ENCODE measurements at places on chromosomes 6 and 20.

GRCh38 chr20:19820555-19821211, 62.6 kb downstream of the RIN2 start:
- no peak for DNase-seq

- no peak for DNase-seq
Observed at GRCh38 chr6:78770765-78771164, 96.6 kb upstream of the IRAK1BP1 start.

GRCh38 chr6:105193647-105194046, 13.8 kb upstream of the POPDC3 start:
- no peak for DNase-seq

DNA sequence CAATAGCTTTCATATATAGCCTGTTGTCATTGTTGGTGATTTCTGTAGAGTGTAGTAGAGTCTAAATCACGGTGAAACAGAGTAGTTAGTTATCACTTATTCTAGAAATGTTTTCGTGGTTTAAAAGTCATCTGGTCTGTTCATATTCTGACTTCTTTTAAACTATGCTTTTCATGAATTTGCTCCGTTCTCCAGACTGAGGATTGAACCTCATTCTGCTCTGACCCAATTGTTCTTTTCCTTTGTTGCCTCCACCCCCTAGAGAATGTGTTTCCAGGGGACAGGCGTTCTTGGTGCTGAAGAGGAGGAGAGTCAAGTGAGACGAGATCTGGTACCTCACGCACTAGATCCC, 748 bp upstream of the ZNF292 start:
- no peak for DNase-seq

DNA sequence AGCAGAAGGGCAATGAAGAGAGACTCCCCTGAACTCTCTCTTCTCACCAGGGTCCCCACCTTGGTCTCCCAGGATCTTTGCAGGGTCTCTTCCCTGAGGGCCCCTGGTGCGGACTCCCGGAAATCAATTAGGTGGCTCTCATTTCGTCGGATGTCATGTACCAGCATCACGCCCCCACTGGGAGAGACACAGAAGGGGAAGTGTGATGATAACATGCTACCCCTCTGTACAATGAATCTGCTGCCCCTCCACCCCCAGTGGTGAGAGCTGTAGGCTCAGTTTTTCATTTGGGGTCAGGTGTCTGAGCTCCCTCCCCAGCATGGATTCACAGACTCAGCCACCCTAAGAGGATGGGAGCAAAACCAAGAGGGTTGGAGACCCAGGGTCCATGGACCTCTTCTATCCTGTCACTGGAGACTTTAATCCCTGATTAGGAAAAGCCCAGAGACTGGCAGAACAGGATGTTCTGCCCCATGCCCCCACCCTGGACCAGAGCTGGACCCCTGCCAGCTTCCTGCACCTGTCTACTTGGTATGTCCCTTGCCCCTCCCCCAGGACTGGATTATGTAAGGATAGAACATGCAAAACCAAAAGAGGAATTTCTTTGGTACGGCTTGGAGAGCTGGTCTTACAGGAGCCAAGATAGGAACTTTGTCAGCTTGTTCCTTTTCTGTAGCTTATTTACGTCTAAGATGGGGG, 11.1 kb downstream of the GGT7 start:
- no peak for DNase-seq

GRCh38 chr20:37901240-37901639, 1.7 kb upstream of the VSTM2L start:
- DNase-seq = no peak

DNA sequence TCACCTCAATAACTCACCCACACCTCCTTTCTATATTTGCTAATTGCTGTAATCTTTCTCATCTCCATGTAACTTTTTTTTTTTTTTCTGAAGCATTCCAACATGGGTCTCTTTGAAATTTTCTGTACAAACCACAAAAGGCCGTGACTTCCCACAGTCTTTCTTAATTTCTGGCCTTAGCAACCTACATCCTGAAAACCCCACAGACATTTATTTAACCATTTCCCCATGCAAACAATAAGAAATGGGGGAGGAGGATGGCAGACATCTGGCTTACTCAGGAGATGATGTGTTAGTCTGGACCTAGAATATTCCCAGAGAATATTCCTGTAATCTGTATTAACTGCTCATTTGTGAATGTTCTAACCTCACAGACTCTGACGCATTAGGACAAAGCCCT, 57.6 kb downstream of the MEP1A start:
- no peak for DNase-seq

GRCh38 chr20:19404826-19405225, 192.4 kb downstream of the SLC24A3 start:
- no peak for DNase-seq

GRCh38 chr6:16774437-16774836, 13.2 kb upstream of the ATXN1 start:
- DNase-seq = no peak

DNA sequence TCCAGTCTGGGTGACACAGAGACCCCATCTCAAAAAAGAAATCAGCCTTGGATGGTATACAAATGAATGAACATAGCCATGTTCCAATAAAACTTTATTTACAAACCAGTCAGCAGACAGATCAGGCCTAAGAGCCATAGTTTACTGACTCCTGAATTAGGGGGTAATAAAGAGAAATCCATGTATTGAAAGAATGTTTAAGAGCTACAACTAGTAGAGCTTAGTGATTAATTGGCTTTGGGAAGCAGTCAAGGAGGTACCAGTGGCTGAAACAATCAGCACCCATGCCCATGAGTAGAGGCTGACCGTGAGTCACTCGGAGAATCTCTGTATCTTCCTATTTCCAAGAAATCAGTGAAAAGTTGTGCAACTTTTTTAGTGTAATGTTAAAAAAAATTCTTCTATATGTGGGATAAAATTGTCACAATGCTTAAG, 223.6 kb upstream of the RREB1 start:
- DNase-seq = no peak

DNA sequence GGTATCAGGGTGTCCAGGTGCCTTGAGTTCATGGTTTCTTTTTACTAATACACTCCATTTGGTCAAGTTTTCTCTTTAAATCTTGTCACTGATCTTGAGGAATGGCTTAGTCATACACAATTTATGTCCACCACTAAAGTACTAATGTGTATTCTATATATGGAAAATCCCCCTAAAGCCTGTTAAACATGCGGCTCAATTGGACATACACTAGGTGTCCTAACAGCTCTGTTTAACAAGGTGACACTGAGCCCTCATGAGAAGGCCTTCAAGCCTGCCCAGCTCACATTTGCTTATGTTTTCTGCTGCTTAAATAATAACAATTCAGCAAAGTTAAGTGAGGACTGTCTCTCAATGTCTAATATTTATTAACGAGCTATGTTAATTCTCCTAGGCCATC, 31.5 kb downstream of the PDE7B start:
- DNase-seq = no peak

- no peak for DNase-seq
Observed at GRCh38 chr20:39107741-39108140, 145.6 kb downstream of the DHX35 start.

DNA sequence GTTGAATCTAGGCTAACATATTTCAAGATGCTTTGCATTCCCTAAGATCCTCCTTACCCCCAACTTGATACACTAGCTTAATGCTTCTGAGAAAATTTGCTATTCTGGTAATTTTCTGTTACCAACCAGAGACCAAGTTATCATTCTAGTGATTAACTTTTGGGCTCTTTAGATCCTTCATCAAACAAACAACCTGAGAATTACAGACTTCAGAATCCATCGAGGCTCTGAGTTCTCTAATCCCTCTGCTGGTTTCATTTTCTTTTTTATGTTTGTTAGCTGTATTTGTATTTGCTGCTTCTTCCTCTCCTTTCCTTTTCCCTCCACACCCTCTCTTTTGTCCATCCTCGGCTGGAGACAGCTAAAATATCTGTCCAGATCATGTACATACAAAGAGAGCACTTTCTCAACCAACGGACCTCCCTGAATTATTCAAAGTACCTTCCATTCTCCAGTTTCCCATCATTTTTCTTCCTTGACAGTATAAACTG, 98.7 kb upstream of the RIPOR2 start:
- DNase-seq = no peak

- DNase-seq = no peak
Observed at GRCh38 chr20:45508068-45508886, 7.1 kb downstream of the SPINT3 start.

DNA sequence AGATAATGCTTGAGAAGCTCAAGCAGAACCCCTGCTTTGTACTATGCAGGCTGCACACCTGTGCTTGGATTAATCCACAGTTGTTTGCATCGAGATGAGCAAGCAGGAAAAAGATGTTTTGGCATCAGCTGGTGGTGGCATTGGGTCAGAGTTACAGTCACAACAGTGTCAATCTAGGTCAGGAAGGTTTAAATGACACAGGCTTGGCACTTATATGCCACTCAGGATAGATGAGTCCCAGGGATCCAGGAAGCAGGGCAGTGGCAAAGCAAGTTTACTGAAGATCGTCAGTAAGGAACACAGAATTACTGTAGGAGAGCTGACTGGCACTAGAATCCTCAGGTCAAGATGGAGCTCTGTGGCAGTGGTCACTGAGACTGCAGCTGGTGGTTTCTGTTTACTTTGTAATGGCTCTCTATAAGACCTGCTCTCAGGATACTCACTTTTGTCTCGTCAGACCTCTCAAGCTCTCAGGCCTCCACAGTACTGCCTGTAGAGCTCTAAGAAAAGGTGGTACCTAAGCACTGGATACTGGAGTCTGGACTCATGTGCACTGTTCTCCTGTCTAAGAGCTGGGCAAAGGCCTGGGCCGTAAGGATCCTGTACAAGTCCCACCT, 110.1 kb upstream of the HS3ST5 start:
- DNase-seq = no peak

DNA sequence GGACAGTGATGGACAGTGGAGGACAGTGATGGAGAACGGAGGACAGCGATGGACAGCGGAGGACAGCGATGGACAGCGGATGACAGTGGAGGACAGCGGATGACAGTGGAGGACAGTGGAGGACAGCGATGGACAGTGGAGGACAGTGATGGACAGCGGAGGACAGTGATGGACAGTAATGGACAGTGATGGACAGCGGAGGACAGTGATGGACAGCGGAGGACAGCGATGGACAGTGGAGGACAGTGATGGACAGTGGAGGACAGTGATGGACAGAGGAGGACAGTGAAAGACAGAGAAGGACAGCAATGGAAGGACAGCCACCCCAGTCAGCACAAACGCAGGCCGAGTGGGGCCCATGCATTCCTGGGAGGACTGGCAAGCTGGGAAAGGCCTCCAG, 3.4 kb upstream of the NKAIN4 start:
- DNase-seq = no peak

DNA sequence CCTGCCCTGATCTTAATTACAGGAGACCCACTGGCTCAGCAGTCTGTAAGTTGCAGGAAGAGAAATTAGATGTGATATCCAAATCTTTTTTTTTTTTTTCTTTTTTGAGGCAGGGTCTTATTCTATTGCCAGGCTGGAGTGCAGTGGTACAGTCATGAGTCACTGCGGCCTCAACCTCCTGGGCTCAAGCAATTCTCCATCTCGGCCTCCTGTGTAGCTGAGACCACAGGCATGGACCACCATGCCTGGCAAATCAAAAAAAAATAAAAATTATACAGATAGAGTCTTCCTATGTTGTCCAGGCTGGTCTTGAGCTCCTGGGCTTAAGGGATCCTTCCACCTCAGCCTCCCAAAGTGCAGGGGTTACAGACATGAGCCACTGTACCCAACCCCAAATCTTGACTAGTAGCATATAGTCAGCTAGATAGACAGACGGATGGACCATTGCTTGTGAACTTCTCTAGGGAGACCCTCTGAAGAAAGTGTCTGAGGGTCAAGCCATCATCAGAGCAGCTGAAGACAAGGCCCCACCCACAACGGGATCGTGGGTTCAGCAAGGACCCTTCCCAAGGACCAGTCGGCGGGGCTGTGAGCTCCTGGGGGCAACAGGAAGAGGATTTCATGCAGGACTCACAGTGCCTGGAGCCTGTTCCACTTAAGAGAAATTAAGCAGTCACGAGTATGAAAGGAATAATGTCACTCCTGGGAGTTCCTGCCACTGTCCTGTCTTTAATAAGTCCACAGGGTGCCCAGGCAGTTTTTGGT, 222.7 kb downstream of the ANKRD60 start:
- no peak for DNase-seq

GRCh38 chr20:61924211-61924857, 141.3 kb downstream of the TAF4 start:
- DNase-seq = no peak

DNA sequence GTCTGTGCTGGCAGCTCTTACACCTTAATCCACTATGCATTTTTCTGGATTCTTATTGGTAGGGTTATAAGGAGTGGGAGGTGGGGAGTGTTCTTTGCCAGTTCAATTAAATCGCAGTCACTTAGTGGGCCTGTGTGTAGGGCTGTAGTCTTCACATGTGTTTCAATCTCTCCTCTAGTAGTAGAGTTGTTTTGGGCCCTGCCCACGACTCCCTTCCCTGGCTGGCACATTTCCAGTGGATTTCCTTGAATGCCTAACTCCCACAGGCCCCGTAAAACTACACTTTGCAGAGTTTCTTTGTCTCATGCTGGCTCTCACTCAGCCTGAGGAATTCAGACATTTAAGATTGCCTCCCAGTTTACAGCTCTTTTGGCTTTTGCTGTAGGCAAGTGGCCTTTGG, 414.0 kb upstream of the OPRM1 start:
- no peak for DNase-seq

- DNase-seq = no peak
Observed at GRCh38 chr20:17867131-17867925, 101.3 kb downstream of the SNX5 start.

DNA sequence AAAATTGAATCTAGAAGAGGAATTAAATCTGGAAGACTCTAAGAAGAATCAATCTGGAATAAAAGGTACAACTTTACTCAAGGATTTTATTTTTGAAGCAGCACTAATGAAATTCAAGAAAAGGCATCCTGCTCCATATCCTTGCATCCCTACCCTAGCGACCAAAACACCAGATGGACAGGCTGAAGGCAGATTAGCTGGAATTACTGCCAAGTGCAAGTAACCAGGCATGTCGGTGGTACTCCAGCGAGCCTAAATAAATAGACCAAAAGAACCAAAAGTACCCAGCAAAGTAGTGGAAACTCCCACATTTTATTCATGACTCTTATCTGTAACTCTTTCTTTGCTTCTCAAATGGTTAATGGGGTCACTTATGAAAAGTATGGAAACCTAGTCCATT, 21.0 kb downstream of the OPRM1 start:
- DNase-seq = no peak

- DNase-seq = peak; percentile 65
Observed at GRCh38 chr6:42661540-42662153, 60.8 kb downstream of the PRPH2 start.

GRCh38 chr6:114049367-114049966, 78.5 kb upstream of the HDAC2 start:
- DNase-seq = no peak

Data from effector memory CD4-positive, alpha-beta T cell (primary cell).